ENCODE measurements at places on chromosomes 13 and 19.

GRCh38 chr13:91401920-91402319, 3.5 kb downstream of the GPC5 start:
- DNase-seq = no peak

- no peak for DNase-seq
These were observed 6.9 kb upstream of the LTBP4 start for GRCh38 chr19:40594255-40594654.

GRCh38 chr19:29450812-29451211, 75.0 kb upstream of the VSTM2B start:
- no peak for DNase-seq

- DNase-seq = no peak
These were observed 1.1 kb downstream of the MAB21L1 start for GRCh38 chr13:35475212-35475959.

DNA sequence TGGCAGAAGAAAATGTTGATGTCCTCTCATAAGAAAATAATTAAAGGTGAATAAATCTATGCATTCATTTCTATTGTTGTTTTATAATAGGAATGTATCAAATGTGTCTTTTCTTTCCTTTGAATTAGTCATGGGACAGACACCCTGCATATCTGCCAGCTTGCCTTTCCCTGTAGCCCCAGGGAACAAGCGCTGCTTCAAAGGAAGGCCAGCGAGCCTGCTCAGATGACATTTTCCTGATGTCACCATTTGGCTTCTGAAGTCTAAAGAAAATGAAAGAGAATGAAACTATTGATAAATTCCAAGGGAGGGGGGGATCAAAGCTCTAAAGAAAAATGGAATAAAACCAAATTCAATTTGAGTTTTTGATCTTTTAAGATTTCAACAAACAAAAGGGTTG, 574.8 kb downstream of the IRS2 start:
- DNase-seq = no peak

- DNase-seq = no peak
These were observed 57.7 kb upstream of the NBEA start for GRCh38 chr13:34884366-34884765.

DNA sequence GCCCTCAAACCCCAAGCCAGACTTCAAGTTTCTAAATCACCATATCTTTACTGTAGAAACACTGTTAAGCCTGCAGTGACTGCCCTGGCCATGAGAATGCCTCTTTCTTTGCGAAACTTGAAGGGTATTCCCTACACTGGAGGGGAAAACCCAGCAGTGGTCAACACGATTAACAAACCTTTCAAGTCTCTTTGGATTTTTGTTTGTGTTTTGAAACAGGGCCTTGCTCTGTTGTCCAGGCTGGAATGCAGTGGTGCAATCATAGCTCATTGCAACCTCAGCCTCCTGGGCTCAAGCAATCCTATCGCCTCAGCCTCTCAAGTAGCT, 17.4 kb upstream of the POMP start:
- peak; percentile 70 for DNase-seq

GRCh38 chr13:65555962-65556361, 1674.2 kb downstream of the PCDH9 start:
- no peak for DNase-seq

GRCh38 chr13:112248406-112248760, 127.8 kb upstream of the SPACA7 start:
- DNase-seq = no peak

DNA sequence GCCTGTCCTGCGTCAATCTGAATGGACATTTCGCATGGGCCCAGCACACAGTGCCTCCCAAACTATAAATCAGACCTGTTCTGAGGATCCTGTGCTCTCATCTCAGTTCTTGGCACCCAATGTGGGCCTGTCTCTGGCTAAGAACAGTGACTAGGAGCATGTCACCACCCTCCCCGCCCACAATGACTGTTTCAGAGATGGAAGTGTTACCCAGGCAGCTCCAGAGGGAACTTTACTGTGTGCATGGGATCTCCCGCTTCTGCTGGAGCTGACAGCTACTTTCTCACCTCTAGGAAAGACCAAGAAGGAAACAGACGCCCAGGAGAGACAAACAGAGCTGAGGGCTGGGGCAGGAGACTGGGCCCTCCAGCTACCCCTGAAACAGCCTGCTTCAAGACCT, 45.0 kb downstream of the KCTD15 start:
- DNase-seq = no peak

DNA sequence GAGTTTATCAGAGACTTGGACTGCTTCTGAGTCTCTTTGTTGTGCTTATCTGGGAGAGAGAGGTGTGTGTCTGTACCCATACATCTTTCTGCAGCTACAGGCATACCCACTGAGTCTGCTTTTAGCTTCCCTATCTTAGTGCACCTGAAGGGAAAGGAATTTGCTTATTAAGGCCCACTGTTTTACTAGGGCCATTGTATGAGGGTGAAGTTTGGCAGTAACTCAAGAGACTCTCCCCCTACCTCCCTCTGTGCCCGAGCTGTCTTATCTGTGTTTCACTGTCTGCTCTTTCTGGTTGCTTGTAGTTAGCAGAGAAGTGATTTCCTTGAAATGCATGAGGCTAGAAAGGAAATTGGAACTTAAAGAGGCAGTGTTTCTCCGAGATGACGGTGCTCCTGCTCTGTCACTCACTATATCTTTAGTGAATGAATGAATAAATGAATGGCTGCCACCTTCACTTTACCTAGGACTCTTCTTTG, 678 bp upstream of the CD33 start:
- DNase-seq = no peak

DNA sequence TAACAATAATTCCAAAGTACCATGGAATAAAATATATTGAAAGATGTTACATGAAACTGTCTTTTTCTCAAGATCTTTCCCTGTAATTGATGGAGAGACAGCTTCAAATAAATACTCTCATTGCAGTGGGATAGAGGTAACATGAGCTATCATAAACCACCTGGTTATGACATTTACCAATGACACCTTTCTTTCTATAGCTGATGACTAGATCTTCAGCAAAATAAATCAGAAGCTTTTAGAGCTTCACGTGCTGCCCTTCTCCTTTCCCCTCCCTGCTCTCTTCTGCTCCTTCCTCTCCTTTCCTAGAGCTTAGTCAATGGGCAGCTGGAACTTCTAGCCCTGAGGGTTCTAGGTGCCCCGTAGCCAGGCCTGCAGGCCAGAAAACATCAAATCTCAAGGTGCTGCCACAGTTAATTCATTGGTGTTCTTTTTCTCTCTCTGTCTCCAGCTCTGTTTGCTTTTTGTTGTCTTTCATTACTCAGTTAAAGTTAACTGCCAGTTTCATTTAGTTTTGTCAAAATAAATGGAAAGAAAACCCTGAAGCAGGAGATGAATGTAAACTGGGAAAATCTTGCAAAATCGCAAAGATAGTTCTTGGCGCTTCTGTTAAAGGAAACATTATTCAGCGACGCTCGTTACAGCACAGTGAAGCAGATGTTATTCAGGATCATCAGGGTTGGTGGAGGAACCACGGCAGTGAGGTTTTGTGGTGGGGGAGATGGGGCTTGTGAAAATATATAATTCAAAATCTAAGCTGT, 8.3 kb upstream of the METTL21C start:
- DNase-seq = no peak

GRCh38 chr13:73417012-73417615, 358.3 kb downstream of the KLF5 start:
- DNase-seq = no peak

DNA sequence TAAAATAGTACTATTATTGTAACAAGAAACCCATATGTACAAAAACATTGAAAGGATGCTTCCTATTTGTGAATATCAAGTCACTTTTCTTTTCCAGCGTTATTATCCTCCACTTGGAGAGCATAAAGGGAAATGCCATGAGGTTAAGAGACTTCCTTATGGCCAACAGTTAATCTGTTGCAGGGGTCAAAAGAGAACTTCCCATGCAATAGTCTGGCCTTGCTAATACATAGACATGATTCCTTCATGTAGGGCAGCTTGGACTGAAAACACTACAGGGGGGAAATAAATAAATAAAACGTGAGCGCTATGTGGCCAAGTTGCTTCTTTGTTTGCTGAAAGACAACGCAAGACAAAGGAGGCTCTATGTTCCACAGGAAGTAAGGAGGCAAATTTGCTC, 269.1 kb upstream of the EDNRB start:
- DNase-seq = no peak

DNA sequence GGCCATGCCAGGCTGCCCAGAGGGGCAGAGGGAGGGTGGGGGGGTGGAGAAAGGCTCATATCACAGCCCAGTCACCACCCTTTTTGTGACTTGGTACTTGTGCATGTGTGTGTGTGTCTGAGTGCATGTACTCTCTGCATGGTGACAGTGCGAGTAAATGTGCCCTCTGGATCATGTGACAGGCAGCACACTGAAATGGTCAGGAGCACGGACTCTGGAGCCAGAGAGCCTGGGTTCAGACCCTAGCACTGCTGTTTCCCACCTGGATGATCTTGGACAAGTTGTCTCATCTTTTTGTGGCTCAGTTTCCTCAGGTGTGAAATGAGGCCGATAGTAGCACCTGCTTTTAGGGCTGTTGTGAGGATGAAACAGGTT, 2.0 kb downstream of the CIC start:
- no peak for DNase-seq

- DNase-seq = no peak
These were observed 93.6 kb downstream of the GPC5 start for GRCh38 chr13:91491980-91492379.

GRCh38 chr19:30908262-30908771, 440.9 kb downstream of the TSHZ3 start:
- no peak for DNase-seq

DNA sequence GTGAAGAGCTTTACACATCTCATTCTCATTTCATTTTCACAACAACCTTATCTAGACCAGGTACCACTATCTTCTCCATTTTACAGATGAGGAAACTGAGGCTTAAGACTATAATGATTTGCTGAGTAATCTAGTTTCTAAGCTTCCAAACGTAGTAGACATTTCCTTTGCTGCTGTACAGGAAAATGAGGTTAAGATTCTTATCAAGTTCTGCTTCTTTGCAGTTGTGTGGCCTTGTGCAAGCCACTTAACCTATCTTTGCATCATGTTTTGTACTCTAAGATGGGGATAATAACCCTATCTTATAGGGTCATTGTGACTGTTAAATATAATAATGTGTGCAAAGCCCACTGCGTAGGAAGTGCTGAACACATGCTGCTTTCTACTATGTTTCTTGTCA, 307.9 kb downstream of the HS6ST3 start:
- no peak for DNase-seq

- peak; percentile 58 for DNase-seq
These were observed 51.5 kb upstream of the WDFY2 start for GRCh38 chr13:51532736-51533197.

DNA sequence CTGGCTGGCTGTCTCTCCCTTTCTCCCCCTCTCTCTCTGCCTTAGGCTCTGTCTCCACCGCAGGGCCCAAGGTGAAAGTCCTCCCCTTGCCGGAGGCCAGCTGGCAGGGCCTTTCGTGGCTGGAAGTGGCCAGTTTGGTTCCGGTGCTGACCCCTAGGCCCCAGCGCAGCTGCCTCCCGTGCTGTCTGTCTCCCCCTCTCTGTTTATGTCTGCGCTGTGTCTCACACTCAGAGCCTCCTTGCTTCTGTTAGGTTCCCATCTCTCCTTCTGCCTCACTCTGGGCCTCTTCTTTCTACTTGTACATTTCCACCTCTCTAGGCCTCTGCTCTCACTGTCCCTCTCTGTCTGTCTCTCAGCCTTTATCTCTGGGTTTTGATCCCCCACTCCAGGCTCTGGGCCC, 13.1 kb downstream of the CCDC97 start:
- DNase-seq = no peak

DNA sequence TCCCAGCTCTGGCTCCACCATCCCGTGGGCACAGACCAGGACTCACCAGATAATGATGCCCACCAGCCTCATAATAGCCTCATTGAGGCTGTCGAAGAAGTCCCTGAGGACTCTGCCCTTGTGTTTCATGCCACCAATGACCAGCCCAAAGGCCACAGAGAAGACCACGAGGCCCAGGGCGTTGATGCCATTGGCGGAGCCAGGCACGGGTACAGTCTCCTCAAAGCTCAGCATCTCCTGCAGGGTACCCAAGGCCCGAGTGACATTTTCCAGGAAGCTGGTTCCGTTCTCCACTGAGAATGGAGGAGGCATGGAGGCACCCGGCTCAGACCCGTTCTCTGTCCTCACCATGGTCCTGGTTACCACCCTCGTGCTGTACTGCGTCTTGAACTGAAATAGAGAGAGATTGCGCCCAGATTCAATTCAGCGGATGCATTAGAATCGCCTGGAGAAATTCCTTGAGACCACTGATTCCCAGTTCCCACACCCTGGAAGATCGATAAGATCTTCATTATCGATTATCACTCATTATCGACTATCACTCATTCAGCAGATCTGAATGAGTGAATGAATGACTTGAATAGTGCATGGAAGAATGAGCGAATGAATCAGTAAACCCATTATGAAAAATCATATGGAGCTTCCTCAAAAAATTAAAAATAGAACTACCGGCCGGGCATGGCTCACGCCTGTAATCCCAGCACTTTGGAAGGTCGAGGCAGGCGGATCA, 17.5 kb downstream of the SLC1A6 start:
- no peak for DNase-seq

DNA sequence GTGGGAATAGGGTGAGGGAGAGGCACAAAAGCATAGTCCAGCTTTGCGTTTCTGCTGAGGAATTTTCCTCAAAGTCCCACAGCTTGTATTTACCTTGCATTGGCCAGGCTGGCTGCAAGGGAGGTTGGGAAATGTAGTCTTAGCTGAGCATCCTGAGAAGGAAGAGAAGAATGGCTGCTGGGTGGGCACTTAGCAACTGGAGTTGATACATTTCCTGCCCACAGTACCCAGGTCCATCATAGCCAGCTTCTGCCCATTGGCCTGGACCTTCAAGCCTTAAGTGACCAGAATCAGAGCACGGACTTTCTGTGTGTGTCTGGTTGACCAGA, 112.4 kb downstream of the SIPA1L3 start:
- no peak for DNase-seq

DNA sequence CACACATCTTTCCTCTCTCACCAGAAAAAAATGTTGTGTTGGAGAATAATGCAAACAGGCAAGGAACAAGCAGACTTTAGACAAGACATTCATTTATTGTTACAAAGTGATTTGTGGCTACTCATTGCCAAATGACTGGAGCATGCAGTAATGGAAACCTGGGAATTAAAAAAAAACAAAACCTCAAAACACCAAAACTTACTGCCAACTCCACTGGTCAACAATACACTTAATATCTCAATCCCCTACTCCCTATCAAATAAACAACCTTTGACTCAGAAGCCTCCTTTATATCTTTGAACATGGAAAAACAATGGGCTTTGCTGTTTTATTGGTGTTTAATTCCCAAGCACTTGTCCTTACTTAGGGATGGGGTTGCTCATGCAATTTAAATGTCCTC, 112.8 kb downstream of the POSTN start:
- no peak for DNase-seq
